T-helper 9 cell (primary cell): ENCODE measurements at places on chromosomes 1 and 21.

DNA sequence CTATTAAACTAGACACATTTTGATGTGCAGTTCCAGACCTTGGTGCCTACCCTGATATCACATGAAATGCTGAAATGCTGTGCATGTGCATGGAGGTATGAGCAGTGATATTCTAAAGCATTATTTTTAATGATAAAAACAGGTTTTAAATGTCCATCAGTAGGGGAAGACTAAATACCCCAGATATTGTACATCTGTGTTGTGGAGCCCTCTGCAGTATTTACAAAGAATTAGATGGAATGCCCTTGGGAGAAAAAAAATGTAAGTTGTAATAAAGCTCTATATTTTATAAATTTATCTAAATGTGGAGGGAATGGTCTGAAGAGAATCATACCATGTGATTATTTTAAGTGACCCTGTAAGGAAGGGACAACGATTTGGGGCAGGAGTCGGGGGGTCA, 39.1 kb upstream of the IGSF5 start:
- DNase-seq, result no peak

- no peak for DNase-seq
Observed at GRCh38 chr1:209485167-209485566, 98.3 kb upstream of the CAMK1G start.

DNA sequence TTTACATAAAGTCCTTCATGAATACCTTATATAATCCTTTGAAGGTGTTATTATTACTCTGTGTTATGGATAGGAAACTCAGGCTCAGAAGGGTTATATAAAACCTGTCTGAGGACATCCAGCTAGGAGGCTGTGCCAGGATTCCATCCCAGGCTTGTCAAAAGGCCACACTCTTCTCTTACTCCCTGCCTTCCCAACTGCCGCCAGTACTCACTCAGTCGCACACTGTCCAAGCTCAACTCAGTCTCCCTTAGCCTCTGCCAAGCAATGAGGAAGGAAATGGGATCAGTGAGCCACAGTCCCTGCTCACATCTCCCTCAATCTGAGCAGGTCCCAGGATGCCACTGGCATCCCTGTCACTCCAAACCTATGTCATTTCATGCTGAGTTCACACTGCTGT, 94.4 kb downstream of the NAV1 start:
- DNase-seq, result no peak

DNA sequence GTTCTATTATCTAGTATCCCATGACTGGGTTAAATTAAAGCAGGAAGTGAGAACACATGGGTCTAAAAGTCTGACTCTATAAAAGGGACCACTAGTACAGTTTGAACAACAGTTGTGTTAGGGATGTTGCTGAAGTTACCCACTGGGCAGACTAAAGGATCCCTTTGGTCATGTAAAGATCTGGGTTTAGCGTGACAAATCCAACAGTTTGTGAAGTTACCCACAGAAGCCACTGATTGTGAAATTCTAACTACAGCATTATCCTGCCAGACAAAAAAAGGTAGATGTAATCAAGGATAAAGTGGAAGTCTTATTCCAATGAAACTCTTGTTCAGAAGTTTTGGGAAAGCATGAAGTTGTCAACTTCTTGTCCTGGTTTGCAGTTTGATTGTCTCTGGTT, 5.7 kb downstream of the QSOX1 start:
- no peak for DNase-seq

DNA sequence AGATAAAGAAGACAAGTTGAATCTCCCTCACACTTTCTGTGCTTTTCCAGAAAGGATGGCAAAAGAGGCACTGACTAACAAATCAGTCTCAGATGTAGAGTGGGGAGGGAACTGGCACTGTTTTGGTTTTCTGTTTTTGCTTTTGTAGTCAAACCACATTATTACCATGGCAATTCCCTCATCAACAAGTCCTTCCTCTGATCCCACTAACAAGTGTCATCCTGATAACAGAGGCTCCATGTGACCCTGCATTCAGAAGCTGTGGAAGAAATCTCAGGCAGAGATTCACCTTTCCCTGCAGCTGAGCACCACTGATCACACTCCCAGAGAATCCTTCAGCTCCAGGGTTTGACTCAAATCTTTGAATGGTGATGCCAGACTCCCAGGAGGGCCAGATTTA, 203.4 kb downstream of the TNR start:
- DNase-seq, result no peak

- no peak for DNase-seq
Observed at GRCh38 chr1:156593661-156593989, 2.0 kb downstream of the NAXE start.

DNA sequence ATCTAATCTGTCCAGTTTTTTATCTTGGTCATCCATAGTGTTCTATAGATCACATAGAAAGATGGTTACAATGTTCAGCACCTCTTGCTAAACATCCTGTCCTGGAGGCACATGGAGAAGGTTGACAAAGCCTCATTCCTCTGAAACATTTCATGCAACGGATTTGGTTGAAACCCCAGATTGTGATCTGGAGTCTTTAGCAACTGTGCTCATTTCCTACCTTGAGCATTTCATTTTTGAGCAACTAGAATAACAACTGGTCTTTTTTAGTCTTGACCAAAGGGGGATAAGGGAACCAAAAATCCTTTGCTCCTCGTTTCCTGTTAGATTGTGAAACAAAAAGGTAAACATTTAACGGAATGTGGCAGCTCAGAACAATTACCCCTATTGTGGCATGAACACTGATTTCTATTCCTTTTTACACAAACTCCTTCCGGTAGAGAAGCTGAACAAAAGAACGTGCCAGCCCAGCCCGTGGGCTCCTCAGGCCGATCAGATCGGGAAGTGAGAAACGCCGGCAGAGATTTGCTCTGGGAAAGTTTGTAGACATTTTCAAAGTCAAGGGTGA, 94.7 kb upstream of the ERRFI1 start:
- no peak for DNase-seq

DNA sequence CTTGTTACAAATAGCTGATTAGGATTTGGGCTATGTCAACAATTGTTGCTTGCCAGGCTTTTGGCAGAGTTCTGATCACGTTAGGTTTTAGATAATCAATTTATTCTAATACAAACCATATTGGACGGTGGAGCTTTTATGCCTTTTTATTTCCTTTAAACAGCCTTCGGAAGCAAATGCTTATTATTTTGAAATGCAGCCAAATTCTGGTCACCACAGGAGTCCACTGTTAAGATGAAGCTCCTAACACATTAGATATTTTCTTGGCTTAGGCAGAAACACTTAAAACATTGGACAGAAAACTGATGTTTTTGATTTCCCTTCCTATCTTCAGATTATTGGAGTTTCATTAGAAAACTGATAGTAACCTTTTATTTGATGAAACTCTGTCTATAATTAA, 82.9 kb downstream of the CENPF start:
- no peak for DNase-seq

DNA sequence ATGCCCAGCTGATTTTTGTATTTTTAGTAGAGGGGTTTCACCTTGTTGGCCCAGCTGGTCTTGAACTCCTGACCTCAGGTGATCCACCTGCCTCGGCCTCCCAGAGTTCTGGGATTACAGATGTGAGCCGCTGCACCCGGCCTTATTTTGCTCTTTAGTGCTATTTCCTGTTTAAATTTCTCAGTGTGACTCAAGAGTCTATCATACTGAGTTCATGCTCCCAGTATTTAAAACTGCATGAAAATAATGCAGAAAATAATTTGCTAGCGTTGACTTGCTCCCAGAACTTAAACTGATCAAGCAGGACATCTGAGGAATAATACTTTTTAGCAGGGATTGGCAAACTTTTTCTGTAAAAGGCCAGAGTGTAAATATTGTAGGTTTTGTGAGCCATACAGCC, 86.4 kb upstream of the C1orf21 start:
- DNase-seq, result no peak

DNA sequence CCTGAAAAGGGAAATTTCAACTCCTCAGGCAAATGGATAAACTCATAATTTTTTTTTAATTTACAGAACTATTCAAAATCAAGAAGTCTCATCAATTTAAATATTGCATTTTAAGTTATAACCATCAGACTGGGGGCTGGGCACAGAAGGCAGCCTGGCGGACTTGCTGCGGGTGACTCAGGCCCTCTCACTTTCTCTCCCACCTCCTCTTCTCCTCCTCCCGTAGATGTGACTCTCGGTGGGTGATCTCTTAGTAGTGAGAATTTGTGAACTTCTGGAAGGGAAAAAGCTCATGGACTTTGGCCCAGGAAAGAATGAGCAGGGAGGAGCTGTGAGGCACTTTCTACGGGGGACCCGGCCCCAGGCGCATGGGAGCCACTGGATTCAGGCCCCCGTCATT, 32.9 kb downstream of the CLIC6 start:
- no peak for DNase-seq

GRCh38 chr1:9291914-9292360, 757 bp upstream of the SPSB1 start:
- DNase-seq, result no peak

GRCh38 chr1:198258491-198258890, 101.7 kb downstream of the NEK7 start:
- DNase-seq, result no peak

DNA sequence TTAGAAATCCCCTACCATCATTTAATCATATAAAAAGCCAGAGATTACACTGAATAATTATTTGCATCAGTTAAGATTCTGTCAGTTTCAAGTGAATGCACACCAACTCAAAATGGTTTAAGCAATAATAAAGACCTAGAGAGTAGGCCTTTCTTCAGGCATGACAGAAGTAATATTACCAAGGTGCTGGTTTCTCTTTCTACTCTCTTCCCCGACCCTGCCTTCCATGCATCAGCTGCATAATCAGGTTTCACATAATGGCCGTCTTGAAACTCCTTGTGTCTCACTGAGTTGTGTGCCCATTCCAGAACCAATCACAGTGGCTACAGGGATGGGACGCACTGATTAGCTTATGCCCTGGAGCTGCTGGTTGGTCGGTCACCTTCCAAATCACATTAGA, 103.5 kb upstream of the SERTAD4 start:
- no peak for DNase-seq

DNA sequence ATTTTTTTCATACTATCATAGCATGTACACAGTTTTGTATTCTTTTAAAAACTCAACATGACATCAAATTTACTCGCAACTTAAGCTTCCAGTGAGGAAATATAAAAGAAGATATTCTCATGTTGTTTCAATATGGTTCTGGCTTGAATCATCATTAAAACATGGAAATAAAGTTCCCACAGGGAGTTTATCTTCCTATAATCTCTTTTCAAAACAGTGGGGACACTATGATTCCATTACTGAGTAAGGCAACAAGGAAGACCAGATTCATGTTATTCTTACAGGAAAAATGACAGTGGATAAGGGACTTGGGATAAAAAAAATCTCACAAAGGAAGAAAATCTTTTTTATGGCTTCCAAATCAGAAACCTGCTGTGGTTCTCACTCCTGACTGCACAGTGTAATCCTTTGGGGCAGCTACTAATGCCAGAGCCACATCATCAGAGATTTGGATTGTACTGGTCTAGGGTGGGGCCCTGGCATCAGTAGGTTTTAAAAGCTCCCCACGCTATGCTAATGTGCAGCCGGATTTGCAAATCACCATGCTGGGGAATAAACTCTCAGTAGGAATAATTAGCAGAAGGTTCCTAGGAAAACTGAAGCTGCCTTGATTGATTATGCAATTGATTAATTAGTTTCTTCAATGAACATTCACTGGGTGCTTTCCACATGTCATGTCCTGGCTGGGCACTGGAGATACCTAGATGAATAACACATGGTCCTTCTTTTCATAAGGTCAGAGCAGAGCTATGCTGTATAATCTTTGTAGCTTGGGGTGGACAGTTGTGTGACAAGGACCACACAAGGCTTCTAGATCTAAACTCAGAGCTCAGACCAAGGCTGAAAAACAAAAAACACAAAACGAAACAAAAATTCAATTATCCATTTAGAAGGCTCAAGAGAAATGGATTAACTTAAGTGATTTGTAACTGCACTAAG, 71.1 kb upstream of the C8B start:
- DNase-seq, result no peak

DNA sequence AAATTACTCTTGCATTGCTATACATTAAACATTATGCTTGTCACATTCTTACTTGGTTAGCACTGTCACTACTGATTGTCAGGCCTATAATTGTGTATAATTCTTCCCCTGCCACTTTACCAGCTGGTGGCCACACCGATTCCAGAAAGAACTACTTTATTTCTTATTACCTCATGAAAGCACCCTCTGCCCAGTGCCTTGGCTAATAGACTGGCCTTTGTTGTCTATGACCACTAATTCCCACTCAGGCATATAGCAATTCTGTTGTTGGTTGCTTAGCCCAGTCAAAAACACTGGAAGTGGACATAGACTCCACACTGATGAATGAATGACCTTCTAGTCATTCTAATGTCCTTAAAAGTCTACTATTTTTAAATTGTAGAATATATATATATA, 35.6 kb downstream of the MRPL39 start:
- no peak for DNase-seq

- DNase-seq, result no peak
Observed at GRCh38 chr1:193413376-193413775, 227.0 kb upstream of the B3GALT2 start.

- DNase-seq, result no peak
Observed at GRCh38 chr1:151936653-151937052, 27.3 kb upstream of the THEM4 start.

GRCh38 chr1:199302554-199302953, 663.7 kb downstream of the PTPRC start:
- no peak for DNase-seq

DNA sequence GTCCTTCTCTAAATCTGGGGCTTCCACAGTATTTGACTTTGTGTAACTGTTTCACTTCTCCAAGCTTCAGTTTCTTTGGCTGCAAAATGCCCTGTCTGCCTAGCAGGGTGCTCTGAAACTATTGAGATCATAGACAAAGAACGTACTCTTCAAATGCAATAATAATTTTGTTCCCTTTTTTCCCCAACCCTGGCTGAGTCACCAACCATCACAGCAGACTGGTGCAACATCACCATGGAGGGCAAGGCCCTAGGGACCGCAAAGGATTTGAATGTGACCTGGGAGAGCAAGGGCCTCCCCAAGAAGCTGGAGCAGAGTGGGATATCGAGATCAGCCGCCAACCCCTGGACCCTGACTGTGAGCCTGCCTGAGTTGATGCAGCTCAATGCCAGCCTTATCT, 115.0 kb downstream of the FCRL5 start:
- DNase-seq, result no peak

DNA sequence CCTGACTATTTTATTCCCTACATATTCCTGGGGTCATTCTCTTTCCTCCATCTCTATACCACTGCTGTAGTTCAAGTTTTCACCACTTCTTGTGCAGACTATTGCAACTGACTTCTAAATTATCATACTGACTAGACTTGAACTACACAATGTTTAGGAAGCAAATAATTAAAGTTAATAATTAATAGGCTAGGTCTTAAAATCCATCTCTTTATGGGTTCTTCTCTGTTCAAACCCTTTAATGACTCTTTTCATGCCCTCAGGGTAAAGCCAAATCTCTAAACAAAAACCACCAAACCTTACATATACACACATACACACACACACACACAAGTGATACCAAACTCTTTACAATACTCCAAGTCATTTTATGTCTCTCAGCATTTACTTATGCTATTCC, 22.3 kb upstream of the MOB3C start:
- DNase-seq, result no peak
